Upper lobe of left lung (tissue), 6 donors: ENCODE measurements at places on chromosomes 13 and 19. TPM values are rescaled to one million over a fixed set of nuclear protein-coding genes. Genes with fewer than 3 reads are reported as not detected.

Gene LPAR6
- 46.1 TPM for total RNA-seq

DNA sequence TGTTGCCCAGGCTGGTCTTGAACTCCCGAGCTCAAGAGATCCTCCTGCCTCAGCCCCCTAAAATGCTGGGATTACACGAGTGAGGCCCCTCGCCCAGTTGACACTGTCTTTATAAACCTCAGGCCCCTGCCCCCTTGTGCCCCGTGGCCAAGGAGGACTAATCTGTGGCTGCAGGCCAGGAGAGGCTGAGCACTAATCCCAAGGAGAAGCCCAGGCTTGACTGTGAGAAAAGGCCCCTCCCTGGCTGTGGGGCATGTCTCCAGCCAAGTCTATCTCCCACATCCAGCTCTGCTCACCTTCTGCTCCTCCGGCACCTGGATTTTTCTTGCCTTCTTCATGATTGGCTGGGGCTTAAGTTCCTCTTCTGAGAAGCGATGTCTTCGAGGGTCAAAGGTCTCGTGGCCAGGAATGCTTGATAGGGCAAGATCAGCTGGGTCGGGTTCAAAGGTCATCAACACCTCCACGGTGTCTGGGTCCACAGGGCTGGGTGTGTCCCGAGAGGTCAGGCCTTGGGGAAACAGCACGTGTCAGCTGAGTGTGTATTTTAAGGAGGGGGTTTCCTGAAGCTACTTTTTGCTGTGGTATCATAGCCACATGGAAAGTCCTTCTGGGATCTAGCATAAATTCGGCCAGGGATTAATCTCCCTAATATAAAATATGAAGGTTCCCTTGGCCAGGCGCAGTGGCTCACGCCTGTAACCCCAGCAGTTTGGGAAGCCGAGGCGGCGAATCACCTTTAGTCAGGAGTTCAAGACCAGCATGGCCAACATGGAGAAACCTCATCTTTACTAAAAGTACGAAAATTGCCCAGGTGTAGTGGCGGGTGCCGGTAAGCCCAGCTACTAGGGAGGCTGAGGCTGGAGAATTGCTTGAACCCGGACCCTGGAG lies 3.8 kb downstream of the DBP start:
- DNase-seq: peak; percentile 26

DNA sequence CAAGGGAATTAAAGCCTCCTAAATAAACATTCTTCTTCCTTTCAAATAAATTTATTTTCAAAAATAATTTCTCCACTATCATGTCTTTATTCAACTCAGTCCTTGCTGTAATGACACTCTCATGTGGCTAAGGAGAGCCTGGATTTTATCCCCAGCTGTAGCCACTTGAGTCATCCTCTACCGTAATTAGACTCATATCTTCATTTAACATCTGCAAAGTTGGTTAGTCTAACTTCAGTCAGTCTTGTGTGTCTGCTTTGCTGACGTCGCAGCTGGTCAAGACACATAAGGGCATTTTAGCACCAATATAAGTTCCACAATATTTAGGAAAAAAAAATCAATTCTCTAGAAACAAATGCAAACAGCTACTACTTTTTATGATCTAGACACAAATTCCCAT lies 776.4 kb upstream of the ATXN8OS start:
- DNase-seq: no peak

GRCh38 chr13:98843482-98843877 lies 91.0 kb upstream of the SLC15A1 start:
- DNase-seq: no peak
